Activated CD4-positive, alpha-beta T cell treated with anti-CD3 and anti-CD28 coated beads, Interleukin-2, amount 10 ng/mL, durations not matched to agents 7 days and 5 days (primary cell): ENCODE measurements at places on chromosomes 12 and 14. TPM values are rescaled to one million over a fixed set of nuclear protein-coding genes. Genes with fewer than 3 reads are reported as not detected.

The PZP gene
- total RNA-seq: not detected

The MYO1H gene
- total RNA-seq: not detected

The FOXN4 gene
- total RNA-seq: not detected

The CMTM5 gene
- total RNA-seq: not detected

The P2RX2 gene
- not detected for total RNA-seq

The LUM gene
- total RNA-seq: not detected

The CSRP2 gene
- total RNA-seq: 0.22 TPM

The POTEG gene
- not detected for total RNA-seq

The TGM1 gene
- 6.5 TPM for total RNA-seq

The DDX11 gene
- total RNA-seq: 143 TPM

The YARS2 gene
- total RNA-seq: 15.7 TPM

The TEX52 gene
- total RNA-seq: 0.35 TPM

The CCND2 gene
- total RNA-seq: 332 TPM

The CNIH1 gene
- 94.5 TPM for total RNA-seq

The KRT83 gene
- total RNA-seq: not detected

The TMX1 gene
- total RNA-seq: 50.6 TPM

The NANOG gene
- total RNA-seq: not detected

The KRT3 gene
- not detected for total RNA-seq

The SALL2 gene
- 2.2 TPM for total RNA-seq

The OR4K13 gene
- total RNA-seq: not detected

The LALBA gene
- total RNA-seq: not detected

The GPR135 gene
- total RNA-seq: 1.5 TPM

The SLC25A47 gene
- not detected for total RNA-seq

The FGF6 gene
- total RNA-seq: not detected

The RTN1 gene
- not detected for total RNA-seq

The DBX2 gene
- not detected for total RNA-seq

The ADAM21 gene
- not detected for total RNA-seq

The ASB2 gene
- 20.7 TPM for total RNA-seq

The RNASE4 gene
- 0.92 TPM for total RNA-seq

The PPM1H gene
- total RNA-seq: not detected

The ACSM4 gene
- not detected for total RNA-seq

The TSHR gene
- total RNA-seq: 0.82 TPM

The RERG gene
- 0.21 TPM for total RNA-seq

The TAS2R9 gene
- not detected for total RNA-seq

The CLEC2D gene
- 296 TPM for total RNA-seq

The OR10AD1 gene
- total RNA-seq: not detected

The GLS2 gene
- 1.1 TPM for total RNA-seq

The FLRT2 gene
- total RNA-seq: not detected

The STXBP6 gene
- total RNA-seq: not detected

The DNAJC22 gene
- not detected for total RNA-seq
